ENCODE measurements at places on chromosomes 12 and 14. TPM values are rescaled to one million over a fixed set of nuclear protein-coding genes. Genes with fewer than 3 reads are reported as not detected.

MANSC4 gene
- total RNA-seq: not detected

TSPAN11 gene
- not detected for total RNA-seq

ZDHHC22 gene
- total RNA-seq: not detected

MYO1H gene
- total RNA-seq: not detected

SPX gene
- total RNA-seq: not detected

LYZ gene
- total RNA-seq: 392 TPM

OR4L1 gene
- total RNA-seq: not detected

ETFBKMT gene
- total RNA-seq: 2.2 TPM

CLEC2A gene
- total RNA-seq: not detected

CATSPERB gene
- 10.2 TPM for total RNA-seq

- H3K4me1 ChIP-seq: no peaks in the 10 kb centered on the region
- H3K36me3 ChIP-seq: no peaks in the 10 kb centered on the region
- no peak overlapping the region for H3K4me3 ChIP-seq
- H3K27me3 ChIP-seq: peaks cover 26% of the 10 kb centered on the region
Measured at GRCh38 chr14:58626431-58626831, 11.3 kb upstream of the DACT1 start.

DNA sequence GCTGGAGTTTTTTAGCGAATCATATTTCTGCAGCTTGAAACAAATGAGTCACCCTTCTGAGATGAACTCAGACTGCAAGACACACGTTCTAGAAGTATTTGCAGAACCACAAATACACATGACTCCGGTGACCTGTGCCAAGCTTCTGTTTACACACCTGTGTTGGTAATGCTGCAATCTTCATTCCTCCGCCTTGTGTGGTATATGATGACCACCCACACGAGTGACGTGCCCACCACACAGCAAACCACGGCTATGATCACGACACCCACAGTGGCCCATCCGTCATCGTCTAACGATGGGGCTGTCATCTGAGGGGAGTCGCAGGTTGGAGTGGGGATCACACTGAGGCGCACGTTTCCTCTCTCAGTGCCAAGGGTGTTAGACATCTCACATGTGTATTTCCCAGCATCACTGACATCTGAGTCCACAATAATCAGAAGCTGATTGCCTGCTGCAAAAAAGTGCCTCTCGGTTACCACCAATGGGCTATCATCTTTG, 43.0 kb downstream of the LRIG3 start:
- H3K27ac ChIP-seq: peak overlapping the region; percentile 86
- H3K4me1 ChIP-seq: peaks cover 55% of the 10 kb centered on the region
- no peaks in the 10 kb centered on the region for H3K27me3 ChIP-seq
- H3K4me3 ChIP-seq: peak overlapping the region; percentile 22

GRCh38 chr12:26614011-26614616, 218.9 kb downstream of the ITPR2 start:
- no peak overlapping the region for H3K27ac ChIP-seq
- peak; percentile 35 for DNase-seq
- H3K4me1 ChIP-seq: no peaks in the 10 kb centered on the region
- no peak overlapping the region for H3K4me3 ChIP-seq

- DNase-seq: no peak
- H3K27ac ChIP-seq: peak overlapping the region; percentile 48
- H3K27me3 ChIP-seq: no peaks in the 10 kb centered on the region
- peaks cover 13% of the 10 kb centered on the region for H3K36me3 ChIP-seq
- H3K4me3 ChIP-seq: no peak overlapping the region
Measured at GRCh38 chr12:75969768-75970167, 61.8 kb downstream of the PHLDA1 start.

DNA sequence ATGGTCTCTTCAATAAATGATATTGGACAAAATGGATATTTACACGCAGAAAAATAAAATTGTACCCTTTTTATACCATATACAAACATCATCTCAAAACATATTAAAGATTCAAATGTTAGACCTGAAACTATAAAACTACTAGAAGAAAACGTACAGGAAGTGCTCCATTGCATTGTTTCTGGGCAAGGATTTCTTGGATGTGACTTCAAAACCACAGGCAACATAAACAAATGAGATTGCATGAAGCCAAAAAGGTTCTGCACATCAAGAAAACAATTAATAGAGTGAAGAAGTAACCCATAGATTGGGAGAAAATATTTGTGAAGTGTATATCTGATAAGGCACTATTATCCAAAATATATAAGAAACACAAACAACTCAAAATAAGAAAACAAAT, 812.4 kb downstream of the NRXN3 start:
- DNase-seq: no peak
- H3K27me3 ChIP-seq: no peaks in the 10 kb centered on the region
- H3K36me3 ChIP-seq: no peaks in the 10 kb centered on the region
- no peak overlapping the region for H3K27ac ChIP-seq

GRCh38 chr12:98741196-98741555, 96.1 kb downstream of the APAF1 start:
- H3K27me3 ChIP-seq: peaks cover 41% of the 10 kb centered on the region
- H3K27ac ChIP-seq: no peak overlapping the region
- H3K4me1 ChIP-seq: no peaks in the 10 kb centered on the region
- H3K36me3 ChIP-seq: no peaks in the 10 kb centered on the region
- no peak for DNase-seq

- DNase-seq: no peak
- no peak overlapping the region for H3K4me3 ChIP-seq
- peaks cover 10% of the 10 kb centered on the region for H3K4me1 ChIP-seq
Measured at GRCh38 chr12:46934374-46935111, 108.7 kb upstream of the SLC38A4 start.

DNA sequence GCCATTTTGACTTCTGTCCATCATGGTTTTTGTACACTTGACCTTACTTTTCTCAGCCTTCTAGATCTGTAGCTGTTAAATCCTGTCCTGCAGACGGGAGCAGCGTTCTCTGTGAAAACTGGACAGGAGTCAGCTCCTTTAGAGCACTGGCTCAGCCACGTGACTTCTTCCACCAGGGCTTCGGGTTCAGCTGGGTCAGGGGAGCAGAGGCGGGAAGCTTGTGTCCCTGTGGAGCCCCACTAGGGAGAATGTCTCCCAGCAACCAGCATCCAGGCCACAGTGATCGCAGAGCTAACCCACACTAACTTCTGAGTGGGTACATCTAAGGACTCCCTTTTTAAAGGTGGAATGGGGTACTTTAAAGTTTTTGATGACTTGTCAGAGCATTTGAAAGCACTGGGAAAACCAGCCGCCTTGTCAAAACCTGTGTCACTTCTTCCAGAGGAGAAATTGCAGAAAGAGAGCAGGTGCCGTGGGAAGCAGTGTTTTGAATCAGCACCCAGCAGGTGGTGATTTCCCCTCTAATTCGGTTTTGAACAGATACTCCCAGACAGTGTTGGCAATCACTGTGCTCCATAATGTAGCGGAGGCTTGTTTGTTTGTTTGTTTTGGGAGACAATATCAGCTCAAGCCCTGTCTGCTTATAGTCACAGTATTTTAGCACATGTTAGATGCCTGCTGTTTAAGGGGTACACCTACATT, 17.9 kb downstream of the DERA start:
- no peak for DNase-seq
- no peak overlapping the region for H3K4me3 ChIP-seq
- no peak overlapping the region for H3K27ac ChIP-seq
- no peaks in the 10 kb centered on the region for H3K36me3 ChIP-seq

DNA sequence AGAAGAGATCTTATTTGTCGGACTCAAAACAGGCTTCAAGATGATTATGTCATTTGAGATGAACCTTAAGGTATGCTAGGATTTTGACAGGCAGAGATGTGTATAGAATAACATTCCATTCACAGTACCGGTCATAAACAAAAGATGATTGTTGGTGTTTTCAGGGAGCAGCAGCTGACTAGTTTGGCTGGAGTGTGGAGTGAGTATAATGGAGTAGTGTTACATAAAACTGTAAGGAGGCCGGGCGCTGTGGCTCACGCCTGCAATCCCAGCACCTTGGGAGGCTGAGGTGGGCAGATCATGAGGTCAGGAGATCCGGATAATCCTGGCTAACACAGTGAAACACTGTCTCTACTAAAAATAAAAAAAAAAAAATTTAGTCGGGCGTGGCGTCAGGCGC, 23.9 kb downstream of the SERPINA10 start:
- H3K4me1 ChIP-seq: peaks cover 12% of the 10 kb centered on the region
- H3K4me3 ChIP-seq: peak overlapping the region; percentile 31
- peak; percentile 30 for DNase-seq
- H3K27ac ChIP-seq: peak overlapping the region; percentile 22

GRCh38 chr12:13186302-13186701, 10.2 kb upstream of the EMP1 start:
- no peaks in the 10 kb centered on the region for H3K27me3 ChIP-seq
- no peak overlapping the region for H3K4me3 ChIP-seq
- peaks cover 31% of the 10 kb centered on the region for H3K4me1 ChIP-seq

DNA sequence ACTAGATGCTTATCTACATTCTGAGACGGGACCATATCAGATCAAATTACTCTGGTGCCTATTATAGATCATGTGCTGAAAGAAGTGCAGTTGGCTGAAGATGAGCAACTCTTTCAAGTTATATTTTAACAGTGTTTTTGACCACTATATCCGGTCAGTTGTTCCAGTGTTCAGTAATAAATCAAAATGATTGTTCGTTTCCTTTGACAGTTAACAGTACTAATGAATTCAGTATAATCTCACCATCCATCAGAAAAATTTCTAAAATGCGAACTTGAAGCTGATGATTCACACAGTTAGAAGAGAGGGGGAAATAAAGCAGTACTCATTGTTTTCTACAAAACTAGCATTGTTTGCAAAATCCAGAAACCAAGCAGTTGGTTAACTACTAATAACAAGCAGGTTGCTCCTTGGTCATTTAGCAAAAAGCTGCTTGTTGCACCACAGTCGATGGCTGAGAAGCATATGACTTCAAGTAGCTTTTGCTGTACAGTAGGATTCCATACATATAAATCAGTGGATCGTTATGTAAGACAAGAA, 2.3 kb downstream of the RPS6KA5 start:
- DNase-seq: no peak
- H3K36me3 ChIP-seq: no peaks in the 10 kb centered on the region
- H3K4me1 ChIP-seq: peaks cover under 1% of the 10 kb centered on the region

- H3K27me3 ChIP-seq: no peaks in the 10 kb centered on the region
- peak overlapping the region; percentile 89 for H3K4me3 ChIP-seq
- peak; percentile 69 for DNase-seq
- H3K27ac ChIP-seq: peak overlapping the region; percentile 95
- peaks cover 30% of the 10 kb centered on the region for H3K36me3 ChIP-seq
Measured at GRCh38 chr12:46383654-46384450, 11.3 kb upstream of the SLC38A2 start.

DNA sequence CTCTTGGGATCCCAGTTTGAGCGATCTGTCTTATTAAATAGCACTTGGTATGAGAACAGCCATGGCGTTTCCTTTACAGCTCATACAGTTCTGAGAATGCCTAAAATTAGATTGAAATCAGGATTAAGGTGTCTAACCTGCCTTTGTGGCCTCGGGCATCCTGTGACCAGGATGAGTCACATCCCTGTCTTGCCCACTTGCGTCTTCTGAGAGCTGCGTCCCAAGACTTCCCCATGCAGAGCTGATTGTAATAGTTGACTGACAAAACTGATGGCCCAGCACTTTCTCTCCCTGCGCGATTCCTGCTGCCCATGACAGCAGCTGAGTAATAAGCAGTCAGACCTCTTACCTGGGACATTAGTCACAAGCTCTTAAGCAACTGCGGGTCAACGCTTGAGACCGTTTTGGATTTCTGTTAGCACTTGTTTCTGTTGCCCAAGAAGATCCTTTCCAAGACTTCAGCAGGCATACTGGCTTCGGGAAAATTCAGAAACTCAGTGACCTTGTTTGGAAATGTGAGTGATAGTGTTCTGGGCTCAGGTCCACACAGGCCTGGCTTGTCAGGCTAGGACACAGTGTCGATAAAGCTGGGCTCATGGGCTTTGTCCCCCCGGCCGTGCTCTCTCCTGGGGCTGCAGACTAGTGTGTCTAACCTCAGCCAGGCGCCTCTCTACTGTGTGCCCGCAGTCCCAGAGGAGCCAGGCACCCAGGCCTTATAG, 169.9 kb upstream of the HIF1A start:
- peak overlapping the region; percentile 88 for H3K27ac ChIP-seq
- H3K4me3 ChIP-seq: peak overlapping the region; percentile 35
- H3K27me3 ChIP-seq: no peaks in the 10 kb centered on the region
- H3K36me3 ChIP-seq: peaks cover 26% of the 10 kb centered on the region

GRCh38 chr12:19778172-19778571, 338.9 kb downstream of the AEBP2 start:
- no peaks in the 10 kb centered on the region for H3K27me3 ChIP-seq
- DNase-seq: no peak
- peaks cover 32% of the 10 kb centered on the region for H3K4me1 ChIP-seq
- H3K4me3 ChIP-seq: no peak overlapping the region

DNA sequence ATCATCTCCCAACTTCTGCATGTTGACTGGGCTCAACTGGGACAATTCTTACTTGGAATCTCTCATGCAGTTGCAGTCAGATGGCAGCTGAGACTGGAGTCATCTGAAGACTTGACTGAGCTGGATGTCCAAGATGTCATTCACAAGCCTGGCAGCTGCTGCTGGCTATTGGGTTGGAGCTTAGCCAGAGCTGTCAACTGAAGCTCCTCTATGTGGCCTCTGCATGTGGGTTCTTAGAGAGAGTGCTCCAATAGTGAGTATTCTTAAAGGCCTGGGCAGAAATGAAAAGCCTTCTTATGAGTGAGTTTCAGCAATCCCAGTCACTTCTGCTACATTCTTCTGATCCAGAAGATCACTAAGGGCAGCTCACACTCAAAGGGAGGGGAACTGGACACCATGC, 440.9 kb downstream of the LRIG3 start:
- H3K4me3 ChIP-seq: no peak overlapping the region
- H3K4me1 ChIP-seq: no peaks in the 10 kb centered on the region
- no peaks in the 10 kb centered on the region for H3K36me3 ChIP-seq
- DNase-seq: no peak

DNA sequence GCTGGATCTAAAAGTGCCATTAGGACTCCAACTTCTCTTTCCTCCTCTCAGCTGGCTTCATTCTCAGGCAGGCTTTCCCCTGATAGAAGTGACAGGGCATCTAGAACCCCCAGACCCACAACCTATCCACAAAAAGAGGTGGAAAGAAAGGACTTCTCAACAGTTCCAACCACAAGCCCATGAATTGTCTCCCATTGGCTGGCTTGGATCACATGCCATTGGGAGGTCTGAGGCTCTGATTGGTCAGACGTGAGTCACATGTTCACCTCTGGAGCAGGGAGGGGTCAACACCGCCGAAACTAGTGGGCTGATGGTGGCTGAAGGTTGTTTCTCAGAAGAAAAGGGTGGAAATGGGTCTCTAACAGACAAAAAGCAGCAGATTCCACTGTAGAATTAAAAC, 47.2 kb downstream of the DRAM1 start:
- no peaks in the 10 kb centered on the region for H3K4me1 ChIP-seq
- no peak overlapping the region for H3K4me3 ChIP-seq
- no peaks in the 10 kb centered on the region for H3K27me3 ChIP-seq
- no peaks in the 10 kb centered on the region for H3K36me3 ChIP-seq

- H3K36me3 ChIP-seq: no peaks in the 10 kb centered on the region
- H3K4me3 ChIP-seq: no peak overlapping the region
- no peaks in the 10 kb centered on the region for H3K27me3 ChIP-seq
- H3K4me1 ChIP-seq: no peaks in the 10 kb centered on the region
- no peak overlapping the region for H3K27ac ChIP-seq
- DNase-seq: no peak
Measured at GRCh38 chr14:58969951-58970751, 218.3 kb upstream of the DAAM1 start.

GRCh38 chr12:127260531-127260930, 1006.4 kb upstream of the TMEM132C start:
- DNase-seq: no peak
- no peaks in the 10 kb centered on the region for H3K36me3 ChIP-seq
- H3K4me3 ChIP-seq: no peak overlapping the region
- H3K4me1 ChIP-seq: no peaks in the 10 kb centered on the region
- no peak overlapping the region for H3K27ac ChIP-seq

GRCh38 chr14:97718886-97719442, 921.8 kb downstream of the VRK1 start:
- H3K4me3 ChIP-seq: no peak overlapping the region
- H3K4me1 ChIP-seq: no peaks in the 10 kb centered on the region
- DNase-seq: no peak
- H3K36me3 ChIP-seq: no peaks in the 10 kb centered on the region
- no peak overlapping the region for H3K27ac ChIP-seq
- H3K27me3 ChIP-seq: no peaks in the 10 kb centered on the region
